CD8-positive, alpha-beta T cell (primary cell): ENCODE measurements at places on chromosomes 7 and 10. TPM values are rescaled to one million over a fixed set of nuclear protein-coding genes. Genes with fewer than 3 reads are reported as not detected.

DNA sequence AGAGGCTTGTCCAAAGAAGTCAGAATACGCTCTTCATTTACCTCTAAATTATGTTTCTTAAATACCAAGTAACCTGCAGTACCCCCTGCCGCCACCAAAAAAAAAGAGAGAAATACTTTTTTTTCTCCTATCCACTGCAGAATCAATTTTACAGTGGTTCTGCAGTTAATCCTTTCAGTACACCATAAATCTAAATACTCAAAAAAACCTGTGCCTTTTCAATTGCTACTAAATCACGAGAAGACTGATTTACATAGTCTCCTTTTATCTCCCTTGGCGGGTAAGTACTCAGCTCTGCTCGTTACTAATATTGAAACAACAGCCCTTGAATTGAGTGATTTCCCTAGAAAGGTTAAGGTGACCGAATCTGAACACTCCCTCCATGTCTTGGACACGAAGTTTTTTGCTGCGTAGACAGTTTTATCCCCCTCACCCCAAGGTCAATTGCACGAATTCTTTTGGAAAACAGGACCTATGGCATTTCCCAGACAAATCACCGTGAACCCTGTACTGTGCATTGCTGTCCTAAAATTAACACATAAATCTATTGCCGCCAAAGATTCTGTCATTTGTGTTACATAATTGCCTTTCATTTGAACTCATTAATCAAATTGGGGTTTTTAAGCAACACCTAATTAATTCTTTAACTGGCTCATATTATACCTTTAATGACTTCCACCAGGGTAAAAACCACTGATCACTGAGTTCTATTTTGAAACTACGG, 512 bp upstream of the VIM start:
- no peak for DNase-seq

DNA sequence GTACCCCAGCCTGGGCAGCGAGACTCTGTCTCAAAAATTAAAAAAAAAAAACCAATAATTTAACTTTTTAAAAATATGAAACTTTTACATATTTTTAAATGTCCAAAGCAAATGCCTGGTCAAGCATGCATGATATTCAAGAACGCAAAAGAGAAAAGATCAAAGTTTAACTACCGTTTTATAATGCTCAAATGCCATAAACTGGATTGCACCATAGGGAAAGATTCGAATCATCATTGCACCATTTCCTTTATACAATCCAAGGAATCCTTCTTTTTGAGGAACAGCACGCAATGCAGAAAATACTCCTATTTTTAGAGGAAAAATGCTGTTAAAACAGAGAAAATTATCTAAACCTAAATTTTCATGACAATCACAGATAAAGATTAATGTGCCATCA, 20.9 kb downstream of the SLC25A16 start:
- no peak for DNase-seq

- no peak for DNase-seq
Observed at GRCh38 chr10:6591668-6592067, 11.6 kb upstream of the PRKCQ start.

GRCh38 chr10:9004736-9005135, 950.2 kb downstream of the GATA3 start:
- no peak for DNase-seq

- no peak for DNase-seq
Observed at GRCh38 chr10:50600831-50601477, 22.8 kb downstream of the SGMS1 start.

DNA sequence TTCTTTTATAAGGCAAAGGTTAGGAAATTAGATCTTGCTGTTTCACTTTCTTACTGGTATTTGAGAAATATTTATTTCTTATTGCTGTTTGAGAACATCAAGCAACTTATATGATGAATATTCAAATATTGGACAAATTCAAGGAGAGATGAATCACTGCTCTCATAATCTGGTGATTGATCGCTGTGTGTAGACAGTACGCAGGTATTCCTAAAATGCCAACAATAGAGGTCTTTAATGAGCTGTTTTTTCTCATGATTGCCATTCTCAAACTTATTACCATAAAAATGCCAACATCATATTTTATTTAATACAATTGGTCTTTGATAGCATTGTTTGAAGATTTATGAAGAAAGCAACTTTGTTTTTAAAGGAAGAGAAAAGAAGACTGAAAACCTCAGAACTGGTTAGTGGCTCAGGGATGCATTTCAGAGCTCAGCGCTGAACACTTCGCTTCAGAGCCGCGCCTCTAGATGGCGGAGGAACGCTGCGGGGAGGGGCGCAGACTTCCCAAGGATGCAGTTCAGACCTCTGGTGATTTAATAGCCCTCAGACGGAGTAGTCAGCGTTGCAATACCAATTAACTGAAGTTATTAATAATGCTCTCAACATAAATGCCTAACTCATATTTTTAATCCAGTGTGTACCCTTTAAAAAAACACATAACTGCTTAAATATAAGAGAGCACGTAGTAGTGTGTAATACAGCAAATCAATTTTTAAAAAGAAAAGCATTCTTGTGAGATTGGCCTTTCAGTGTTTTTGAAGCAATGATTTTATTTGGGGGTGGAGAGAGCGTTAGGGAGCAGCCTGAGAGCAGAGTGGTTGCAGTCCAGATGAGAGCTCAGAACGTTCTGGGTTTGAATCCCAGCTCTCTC, 38.5 kb upstream of the STEAP4 start:
- DNase-seq: no peak

DNA sequence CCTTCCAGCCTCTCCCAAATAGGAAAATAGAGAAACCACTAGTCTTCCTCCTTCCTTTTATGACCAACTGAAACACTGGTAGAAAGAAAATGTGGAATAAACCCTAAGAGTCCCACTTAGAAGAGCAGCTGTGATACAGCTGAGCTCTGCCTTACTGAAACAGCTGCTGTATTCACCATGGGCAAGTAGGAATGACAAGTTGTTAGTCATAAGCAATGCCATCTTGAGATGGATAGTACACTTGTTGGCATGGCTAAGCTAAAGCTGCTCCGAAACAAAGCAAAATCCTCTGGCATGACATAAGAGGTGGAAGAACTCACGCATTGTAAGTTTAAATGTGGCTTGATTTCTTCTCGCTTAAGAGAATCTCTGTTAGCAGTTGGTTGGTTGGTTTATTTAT, 48.3 kb upstream of the TMEM236 start:
- no peak for DNase-seq

The MDH2 gene
- 73.0 TPM for total RNA-seq

The CCL26 gene
- total RNA-seq: not detected
